Naive B cell (primary cell): ENCODE measurements at places on chromosomes 16 and 17. TPM values are rescaled to one million over a fixed set of nuclear protein-coding genes. Genes with fewer than 3 reads are reported as not detected.

GRCh38 chr17:38798614-38799500 lies 499 bp downstream of the PIP4K2B start:
- H3K36me3 ChIP-seq, result peaks cover 14% of the 10 kb centered on the region
- H3K27me3 ChIP-seq, result no peaks in the 10 kb centered on the region
- peaks cover 42% of the 10 kb centered on the region for H3K4me1 ChIP-seq

DNA sequence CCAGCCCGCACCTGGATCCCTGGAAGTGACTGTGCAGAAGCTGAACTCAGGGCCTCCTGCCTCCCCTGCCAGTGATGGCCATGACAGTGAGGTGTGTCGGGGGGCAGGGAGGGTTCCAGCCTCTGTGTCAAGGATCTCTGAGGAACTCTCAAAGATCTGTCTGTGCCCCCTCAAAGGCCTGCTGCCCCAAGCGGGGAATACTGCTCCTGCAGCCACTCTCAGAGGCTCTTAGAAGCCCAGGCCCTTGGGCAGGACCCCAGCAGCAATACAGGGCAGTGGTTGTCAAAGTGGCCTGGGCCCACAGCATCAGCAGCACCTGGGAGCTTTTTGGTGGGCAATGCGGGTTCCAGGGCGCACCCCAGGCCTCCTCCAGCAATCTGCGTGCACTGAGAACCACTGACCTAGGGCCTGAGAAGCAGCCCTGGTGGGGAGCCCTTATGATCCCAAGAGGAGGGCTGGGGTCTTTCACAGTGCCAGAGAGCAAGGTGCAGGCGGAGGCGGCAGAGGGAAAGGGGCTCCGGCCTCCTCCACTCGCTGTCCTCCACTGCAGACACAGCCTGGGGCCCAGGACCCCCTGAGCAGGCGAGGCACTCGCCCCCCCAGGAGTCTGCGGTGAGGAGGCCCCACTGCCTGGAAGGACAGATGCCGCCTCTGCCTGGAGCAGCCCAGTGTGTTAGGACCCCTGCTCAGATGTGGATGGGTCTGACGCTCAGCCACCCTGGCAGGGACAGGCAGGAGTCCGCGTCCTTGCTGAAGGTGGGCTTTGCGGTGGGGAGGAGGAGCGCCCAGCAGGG lies 42.1 kb downstream of the ENGASE start:
- H3K4me1 ChIP-seq, result no peaks in the 10 kb centered on the region
- no peak overlapping the region for H3K27ac ChIP-seq
- no peaks in the 10 kb centered on the region for H3K36me3 ChIP-seq
- H3K27me3 ChIP-seq, result no peaks in the 10 kb centered on the region

DNA sequence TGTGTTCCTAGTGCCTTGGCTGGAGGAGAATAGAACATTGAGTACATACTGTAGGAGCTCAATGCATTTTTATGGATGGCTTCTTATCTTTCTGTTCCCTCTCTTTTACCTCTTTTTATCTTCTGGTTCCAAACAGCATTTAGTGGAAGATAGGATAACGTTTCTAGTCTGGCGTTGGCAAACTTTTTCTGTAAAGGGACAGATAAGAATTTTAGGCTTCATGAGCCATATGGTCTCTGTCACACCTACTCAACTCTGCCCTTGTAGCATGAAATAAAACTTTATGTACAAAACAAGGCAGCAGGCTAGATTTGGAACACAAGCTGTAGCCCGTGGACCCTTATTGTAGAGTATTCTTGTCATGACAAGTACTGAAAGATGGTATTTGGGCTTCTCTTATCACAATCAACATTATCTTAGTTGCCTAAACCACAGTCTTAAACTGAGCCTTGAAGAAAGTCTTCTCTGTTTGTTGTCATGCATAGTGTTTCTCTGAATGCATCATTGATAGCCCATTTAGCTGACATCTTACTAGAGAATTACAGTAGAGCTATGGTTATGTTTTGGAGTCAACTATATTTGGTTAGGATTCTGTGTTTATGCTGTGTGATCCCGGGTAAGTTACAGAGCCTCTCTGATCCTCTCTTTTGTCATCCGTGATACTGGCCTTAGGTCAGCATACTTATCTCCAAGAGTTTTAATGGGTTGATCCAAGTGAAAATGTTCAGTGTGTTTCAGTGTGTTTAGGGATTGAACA lies 80.2 kb downstream of the HS3ST4 start:
- H3K27me3 ChIP-seq, result peaks cover 9% of the 10 kb centered on the region
- no peak overlapping the region for H3K27ac ChIP-seq
- no peak overlapping the region for H3K4me3 ChIP-seq

DNA sequence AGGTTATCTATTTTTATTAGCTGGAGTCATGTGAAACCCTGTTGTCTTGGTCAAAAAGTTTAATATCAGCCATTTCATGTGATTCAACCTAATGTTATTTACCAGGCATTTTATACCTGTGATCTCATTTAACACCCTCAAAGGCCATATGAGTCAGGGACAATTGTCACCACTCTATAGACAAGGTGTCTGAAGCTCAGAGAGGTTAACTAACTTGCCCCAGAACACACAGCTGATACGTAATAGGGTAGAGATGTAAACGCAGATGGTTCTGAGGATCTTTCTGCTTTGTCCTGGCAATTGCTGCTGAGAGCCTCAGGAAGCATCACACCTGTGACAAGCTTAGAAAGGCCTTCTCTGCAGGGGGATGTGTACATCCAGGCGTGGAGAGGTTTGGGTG lies 4.9 kb downstream of the CD300A start:
- H3K27me3 ChIP-seq, result peaks cover 6% of the 10 kb centered on the region
- no peak overlapping the region for H3K27ac ChIP-seq
- H3K36me3 ChIP-seq, result peaks cover 30% of the 10 kb centered on the region
- H3K4me3 ChIP-seq, result no peak overlapping the region

DNA sequence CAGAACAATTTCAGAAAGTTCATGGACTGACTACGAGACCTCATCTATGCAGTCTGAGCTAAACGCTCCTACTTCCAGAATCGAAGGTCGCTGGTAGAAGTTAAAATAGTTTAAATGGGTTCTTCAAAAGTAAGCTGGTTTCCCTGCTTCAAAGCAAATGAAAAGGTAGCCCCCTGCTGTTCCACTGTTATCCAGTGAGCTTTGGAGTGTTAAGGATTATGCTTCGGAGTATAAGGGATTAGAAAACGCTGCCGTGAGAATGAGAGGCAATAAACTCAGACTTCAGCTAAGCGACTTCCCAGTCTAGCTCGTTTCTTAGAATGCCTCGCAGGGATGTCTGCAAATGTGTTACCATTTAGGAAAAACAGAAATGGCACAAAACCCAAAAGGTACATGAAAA lies 12.4 kb downstream of the MLYCD start:
- H3K4me3 ChIP-seq, result no peak overlapping the region
- H3K36me3 ChIP-seq, result peaks cover 37% of the 10 kb centered on the region
- H3K27me3 ChIP-seq, result no peaks in the 10 kb centered on the region
- peaks cover 13% of the 10 kb centered on the region for H3K4me1 ChIP-seq

CXCL16 gene
- 19.6 TPM for polyA plus RNA-seq

DNA sequence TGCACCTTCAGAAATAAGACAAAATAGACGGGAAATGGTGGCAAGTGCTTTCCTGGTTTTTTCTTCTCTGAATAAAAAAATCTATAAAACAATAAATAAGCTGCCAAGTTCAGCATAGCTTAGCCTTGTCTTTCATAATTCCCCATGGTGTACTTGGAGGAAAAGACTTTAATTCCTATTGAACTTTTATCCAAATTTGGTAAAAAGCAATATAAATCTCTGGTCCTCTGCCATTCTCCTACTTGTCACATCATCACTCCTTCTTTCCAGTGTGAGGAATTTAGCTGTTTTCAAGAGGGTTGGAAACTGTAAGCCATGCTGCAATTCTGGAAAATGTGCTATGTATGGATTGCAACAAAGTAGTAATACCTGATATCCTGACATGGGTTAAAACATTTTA lies 551.8 kb upstream of the KIF2B start:
- H3K27ac ChIP-seq, result no peak overlapping the region
- H3K4me3 ChIP-seq, result no peak overlapping the region

GRCh38 chr16:1135459-1135825 lies 17.5 kb upstream of the CACNA1H start:
- no peak for DNase-seq
- no peaks in the 10 kb centered on the region for H3K4me1 ChIP-seq

DNA sequence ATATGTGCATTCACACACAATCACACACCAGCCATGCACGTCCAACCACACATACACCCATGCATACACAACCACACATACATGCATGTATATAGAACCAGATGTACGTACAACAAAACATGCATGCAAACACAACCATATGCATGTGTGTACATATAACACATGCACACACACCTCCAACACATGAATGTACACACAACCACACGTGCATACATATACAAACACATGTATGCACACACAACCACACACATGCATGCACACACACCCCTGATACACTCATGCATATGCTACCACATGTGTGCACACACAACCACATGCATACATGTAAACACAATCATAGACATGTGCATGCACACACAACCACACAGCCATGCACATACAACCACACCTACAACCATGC lies 52.0 kb upstream of the SDK2 start:
- H3K27ac ChIP-seq, result no peak overlapping the region
- no peak overlapping the region for H3K4me3 ChIP-seq
- peaks cover 4% of the 10 kb centered on the region for H3K27me3 ChIP-seq
- no peaks in the 10 kb centered on the region for H3K36me3 ChIP-seq
- H3K4me1 ChIP-seq, result no peaks in the 10 kb centered on the region

DNA sequence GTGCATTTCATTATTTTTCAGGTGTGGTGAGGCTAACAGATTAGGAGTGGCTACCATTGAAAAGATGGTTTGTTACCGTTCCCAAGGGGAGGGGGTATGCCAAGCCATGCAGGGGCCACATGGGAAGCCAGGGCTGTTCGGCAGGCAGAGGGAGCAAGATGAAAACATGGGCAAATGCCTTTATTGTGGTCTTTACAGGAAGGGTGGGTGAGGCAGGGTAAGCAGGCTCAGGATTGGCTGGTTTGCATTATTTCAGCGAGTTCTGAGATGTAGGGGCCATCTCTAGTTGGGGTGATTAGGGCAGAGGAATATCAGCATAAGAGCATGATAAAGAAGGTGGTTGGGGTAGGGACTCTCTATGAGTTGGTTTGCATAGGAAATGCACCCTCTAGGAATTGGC lies 117.6 kb downstream of the CCT6B start:
- no peak for DNase-seq
- peaks cover 5% of the 10 kb centered on the region for H3K4me1 ChIP-seq
- no peak overlapping the region for H3K4me3 ChIP-seq
- H3K27ac ChIP-seq, result no peak overlapping the region
- no peaks in the 10 kb centered on the region for H3K27me3 ChIP-seq

MLKL gene
- 3.3 TPM for polyA plus RNA-seq

DNA sequence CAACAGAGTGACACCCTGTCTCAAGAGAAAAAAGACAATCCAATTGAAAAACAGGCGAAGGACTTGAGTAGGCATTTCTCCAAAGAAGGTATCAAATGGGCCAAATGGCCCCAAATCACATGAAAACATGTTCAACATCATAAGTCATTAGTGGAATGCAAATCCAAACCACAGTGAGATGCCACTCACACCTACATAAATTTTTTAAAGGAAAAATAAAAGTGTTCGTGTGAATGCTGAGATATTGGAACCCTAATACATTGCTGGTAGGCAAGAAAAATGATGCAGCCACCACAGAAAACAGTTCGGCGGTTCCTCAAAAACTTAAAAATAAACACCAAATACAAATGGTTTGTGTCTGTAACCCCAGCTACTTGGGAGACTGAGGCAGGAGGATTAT lies 45.2 kb downstream of the PIGL start:
- H3K4me3 ChIP-seq, result no peak overlapping the region
- H3K27ac ChIP-seq, result no peak overlapping the region
- peaks cover 14% of the 10 kb centered on the region for H3K4me1 ChIP-seq
- no peak for DNase-seq
- no peaks in the 10 kb centered on the region for H3K27me3 ChIP-seq

MYH2 gene
- not detected for polyA plus RNA-seq
